ENCODE measurements at places on chromosomes 12 and 14.

- no peak for DNase-seq
Observed at GRCh38 chr14:64363265-64363846, 24.8 kb upstream of the MTHFD1 start.

GRCh38 chr12:128698301-128698972, 125.3 kb downstream of the SLC15A4 start:
- no peak for DNase-seq

- DNase-seq: no peak
Observed at GRCh38 chr14:52003324-52003723, 14.0 kb downstream of the RTRAF start.

DNA sequence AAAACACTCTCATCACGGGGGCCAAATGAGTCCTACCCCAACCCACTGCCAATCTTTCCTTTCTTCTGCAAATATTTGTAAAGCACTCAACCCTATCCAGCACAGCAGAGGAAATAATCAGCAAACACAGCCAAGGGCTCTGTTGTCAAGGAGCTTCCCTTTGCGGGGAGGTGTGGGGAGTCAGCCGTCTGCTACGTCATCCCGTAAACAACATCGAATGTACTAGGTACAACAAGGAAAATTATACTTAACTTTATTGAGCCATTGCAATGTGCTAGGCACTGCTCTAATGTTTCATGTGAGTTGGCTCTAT, 22.8 kb downstream of the TMEM63C start:
- DNase-seq: no peak

DNA sequence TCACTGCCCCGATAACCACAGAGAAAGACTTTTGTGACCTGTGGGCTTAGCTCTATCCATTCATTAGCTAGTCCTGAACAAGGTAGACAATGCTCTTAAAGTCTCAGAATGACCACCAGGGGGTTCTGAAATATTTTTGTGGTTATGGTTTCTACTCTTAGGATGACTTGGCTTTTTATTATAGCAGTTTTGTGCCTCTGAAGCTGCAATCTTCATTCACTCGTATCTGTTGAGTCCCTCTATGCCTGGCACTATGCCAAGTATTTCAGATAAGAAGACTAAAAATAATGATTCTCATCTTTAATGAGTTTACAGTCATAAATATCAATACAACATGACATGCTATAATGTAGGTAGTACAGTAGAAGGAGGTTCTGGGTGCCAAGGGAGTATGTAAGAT, 130.8 kb upstream of the TRHDE start:
- no peak for DNase-seq
